Inflammatory macrophage treated with lipopolysaccharide for 4 hours (primary cell): ENCODE measurements at places on chromosomes 3 and 15.

GRCh38 chr3:150129166-150129565 is 158.5 kb upstream of the PFN2 start:
- DNase-seq = no peak

GRCh38 chr3:138861798-138862197 is 27.1 kb upstream of the PIK3CB start:
- peak; percentile 32 for DNase-seq

DNA sequence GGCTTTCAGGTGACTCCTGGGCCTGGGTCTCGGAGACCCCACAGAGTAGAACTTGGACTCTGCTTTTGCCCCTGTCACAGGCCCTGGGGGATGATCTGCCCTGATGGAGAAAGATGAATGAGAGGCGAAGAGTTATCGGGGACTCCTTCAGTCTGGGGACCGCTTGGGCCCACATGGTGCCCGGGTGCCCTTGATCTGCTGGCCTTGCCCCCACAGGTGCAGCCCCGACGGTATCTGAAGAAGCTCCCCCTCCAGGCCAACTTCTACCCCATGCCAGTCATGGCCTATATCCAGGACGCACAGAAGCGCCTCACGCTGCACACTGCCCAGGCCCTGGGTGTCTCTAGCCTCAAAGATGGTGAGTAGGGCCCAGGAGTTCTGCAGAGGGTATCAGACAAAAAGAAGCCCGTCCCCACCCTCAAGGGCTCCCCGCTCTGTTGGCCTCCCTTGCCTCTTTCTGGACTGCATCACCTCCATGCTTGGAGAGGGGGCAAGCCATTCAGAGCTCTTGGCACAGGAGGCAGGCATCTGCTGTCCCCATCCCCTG is 10.4 kb downstream of the MAN2A2 start:
- DNase-seq = no peak

GRCh38 chr15:29938361-29939335 is 116.4 kb upstream of the TJP1 start:
- DNase-seq = no peak

DNA sequence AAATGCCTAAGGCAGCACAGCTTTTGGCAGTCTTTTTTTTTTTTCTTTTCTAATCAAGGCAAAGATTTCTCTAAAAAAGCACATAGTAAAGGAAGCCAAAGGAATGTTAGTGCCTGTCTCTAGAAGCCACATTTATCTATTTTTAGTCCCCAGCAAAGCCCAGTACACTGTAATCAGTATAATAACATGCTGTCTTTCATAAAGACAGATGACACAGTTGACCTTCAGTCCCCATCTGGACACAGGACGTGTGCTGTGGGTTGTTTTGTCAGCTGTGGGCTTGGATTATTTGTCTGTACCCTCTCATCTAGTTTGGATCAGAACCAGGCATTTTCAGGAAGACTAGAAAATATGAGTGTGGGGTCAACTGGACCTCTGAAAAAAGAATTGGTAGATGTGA is 110.4 kb upstream of the CTNNB1 start:
- no peak for DNase-seq

DNA sequence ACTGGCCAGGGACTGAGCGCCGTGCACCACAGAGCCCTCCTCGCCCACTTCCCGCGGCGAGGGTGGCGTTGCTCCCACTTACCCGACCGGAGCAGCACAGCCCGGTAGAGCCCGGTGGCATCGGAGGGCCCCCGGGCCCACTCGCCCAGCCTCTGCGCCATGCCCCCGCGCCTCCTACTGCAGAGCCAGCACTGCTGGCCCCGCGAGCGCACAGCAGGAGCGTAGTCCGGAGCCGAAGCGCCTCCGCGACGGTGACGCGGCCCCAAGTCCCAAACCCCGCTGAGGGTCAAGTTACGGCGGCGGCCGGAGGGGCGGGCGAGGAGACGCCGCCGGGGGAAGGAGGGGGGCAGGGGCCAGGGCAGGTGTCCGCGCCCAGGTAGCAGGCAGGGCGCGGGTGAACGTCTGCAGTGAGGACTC is 9.6 kb upstream of the FAM107A start:
- no peak for DNase-seq

GRCh38 chr15:69979262-69979661 is 118.5 kb downstream of the TLE3 start:
- DNase-seq = peak; percentile 22

GRCh38 chr3:108887121-108887520 is 64.5 kb downstream of the TRAT1 start:
- no peak for DNase-seq

DNA sequence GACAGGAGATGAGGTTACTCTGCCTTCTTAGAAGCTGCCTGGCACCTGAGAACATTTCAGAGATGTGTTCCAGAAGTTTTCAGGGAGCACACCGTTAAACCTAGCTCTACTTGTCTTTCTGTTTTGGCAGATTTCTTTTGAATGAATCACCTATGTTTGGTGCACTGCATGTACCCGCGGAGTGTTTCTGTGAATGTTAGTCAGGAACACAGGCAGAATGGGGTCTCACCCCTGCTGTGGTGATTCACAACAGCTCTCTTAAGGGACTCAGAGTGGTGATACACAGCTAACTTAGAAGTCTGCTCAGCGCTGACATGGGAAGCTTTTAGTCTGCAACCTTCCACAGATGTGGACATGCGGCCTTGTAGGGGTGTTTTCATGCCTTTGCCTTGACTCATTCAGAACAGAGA is 24.0 kb downstream of the TSEN2 start:
- DNase-seq = no peak

GRCh38 chr3:82506204-82506603 is 744.8 kb upstream of the GBE1 start:
- DNase-seq = no peak

DNA sequence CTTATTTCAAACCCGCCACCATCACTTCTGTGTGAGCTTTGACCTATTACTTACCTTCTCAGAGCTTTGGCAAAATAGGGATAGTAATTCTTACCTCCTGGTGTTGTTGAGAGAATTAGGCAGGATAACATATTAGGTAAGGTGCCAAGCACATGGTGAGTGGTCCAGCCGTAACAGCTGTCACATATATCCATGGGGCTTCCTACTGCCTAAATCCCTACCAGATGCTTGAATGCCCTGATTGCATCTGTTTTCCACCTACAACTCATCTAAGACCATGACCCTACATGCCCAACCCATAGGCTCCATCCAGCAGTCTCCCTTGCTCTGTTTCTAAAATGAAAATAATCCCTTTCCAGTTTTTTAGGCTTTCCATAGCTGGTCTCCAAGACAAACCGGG is 162.3 kb upstream of the NR2E3 start:
- no peak for DNase-seq

- no peak for DNase-seq
These were observed 753.4 kb downstream of the FHIT start for GRCh38 chr3:60497902-60498301.

GRCh38 chr3:127817406-127817841 is 4.9 kb downstream of the MGLL start:
- no peak for DNase-seq

DNA sequence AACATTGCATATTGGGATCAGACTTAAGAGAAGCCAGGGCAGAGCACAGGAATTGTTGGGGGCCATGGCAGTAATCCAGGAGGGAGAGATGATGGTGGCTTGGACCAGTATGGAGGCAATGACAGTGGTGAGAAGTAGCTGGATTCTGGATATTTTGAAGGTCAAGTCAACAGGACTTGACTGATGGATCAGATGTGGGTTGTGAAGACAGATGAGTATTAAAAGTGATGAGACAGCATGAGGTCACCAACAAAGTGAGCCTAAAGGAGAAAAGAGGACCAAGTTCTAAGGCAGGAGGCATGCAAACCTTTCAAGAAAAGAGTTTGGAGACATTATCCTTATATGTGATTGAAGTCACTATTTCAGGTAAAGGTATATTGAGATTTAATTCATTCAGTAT is 56.6 kb upstream of the TIPARP start:
- no peak for DNase-seq

DNA sequence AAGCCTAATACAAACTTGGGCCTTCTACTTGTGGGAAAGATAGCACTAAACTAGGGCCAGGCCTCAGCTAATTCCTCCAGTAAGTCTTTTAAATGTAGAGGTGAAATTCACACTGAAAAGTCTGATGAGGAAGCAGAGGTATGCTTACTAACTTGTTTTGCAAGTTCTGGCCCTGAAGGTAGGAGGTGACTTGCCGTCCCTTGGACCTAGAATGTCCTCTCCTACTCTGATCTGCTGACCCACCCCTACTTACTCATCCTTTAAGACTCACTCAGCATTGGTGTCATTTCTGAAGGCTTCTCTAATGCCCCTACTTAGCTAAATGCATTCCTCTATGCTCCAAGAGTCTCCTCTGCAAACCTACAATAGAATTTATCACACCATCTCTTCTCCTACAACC is 19.4 kb downstream of the RIOX2 start:
- peak; percentile 14 for DNase-seq

DNA sequence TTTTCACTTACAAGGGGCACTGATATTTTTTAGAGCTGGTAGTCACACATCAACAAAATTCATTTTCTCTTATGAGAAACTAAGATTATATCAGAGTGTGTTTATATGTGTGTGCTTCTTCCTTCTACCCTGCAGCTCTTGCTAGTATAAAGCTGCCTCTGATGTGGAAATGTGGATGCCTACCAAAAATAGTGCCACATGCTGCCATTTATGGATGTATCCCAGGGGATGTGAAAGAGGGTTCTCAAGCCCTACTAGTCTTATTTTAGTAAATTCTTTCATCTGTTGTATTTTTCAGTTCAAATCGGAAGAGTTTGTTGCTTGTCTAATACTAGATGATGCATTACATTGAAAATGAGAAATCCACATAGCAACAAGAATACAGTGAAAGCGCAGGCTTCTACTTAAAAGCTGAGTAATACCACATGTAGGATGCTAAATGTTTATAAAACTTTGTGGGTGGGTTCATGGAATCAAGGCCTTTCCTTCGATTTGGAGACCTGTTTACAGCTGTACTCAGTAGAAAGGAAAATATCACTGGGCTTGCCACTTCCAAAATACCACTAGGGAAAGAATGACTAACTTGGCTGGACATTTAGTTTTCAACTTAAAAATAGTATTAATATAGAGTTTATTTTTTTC is 399.2 kb downstream of the EPHA3 start:
- no peak for DNase-seq

GRCh38 chr3:141114816-141115460 is 63.8 kb downstream of the SPSB4 start:
- no peak for DNase-seq

- DNase-seq = peak; percentile 80
These were observed 25.8 kb downstream of the USP4 start for GRCh38 chr3:49313896-49314688.

- peak; percentile 55 for DNase-seq
These were observed 90.7 kb downstream of the SCN11A start for GRCh38 chr3:38960953-38961622.

DNA sequence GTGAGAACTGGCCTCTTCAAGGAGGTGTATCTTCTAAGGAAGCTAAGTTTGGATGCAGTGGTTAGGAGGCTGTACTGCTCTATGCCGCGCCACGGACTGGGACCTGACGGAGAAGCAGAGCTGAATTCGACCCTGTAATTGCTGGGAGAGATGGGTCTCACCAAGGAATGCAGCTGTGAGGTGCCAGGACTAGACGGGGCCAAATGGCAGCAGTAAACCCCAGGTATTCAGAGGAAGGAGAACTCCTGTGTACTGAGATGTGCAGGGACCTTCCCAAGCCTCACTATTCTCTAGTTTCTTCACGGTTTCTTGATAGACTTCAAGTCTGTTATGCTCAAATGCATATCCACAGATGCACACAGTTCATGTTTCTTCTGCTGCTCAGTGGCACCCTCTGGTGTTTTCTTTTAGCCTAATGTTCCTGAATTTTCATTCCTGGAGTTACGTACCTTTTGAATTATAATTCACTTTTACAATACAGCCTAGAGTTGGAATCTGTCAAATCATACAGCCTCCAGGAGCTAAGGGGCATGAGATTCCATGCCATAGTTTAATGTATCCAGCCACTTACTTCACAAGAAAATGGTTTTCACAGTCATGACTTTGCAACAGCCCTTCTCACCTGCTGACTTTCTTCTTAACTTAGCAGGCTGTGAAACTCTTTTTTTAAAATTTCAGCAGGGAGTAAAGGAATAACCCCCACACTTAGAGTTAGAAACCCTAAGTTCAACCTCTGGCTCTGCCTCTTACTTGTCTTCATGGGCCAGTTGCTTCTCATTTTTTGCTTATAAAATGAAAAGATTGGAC is 61.8 kb downstream of the GLDN start:
- DNase-seq = peak; percentile 34

DNA sequence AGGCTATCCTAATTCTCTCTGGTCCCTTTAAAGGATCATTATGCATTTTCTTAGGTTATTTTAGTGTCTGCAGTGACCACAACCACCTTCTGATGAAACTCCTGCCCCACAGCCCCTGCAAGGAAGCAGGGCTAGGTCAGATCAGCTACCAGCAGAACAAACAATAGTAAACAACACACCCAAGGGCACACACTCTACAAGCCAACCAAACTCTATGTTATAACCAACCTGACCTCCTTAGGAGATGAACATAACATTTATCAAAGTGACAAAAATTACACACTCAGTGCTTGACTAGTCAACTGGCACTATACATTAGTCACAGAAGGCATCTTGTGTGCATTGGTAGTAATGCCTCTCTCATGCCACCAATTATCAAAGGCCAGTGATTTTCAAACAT is 17.3 kb downstream of the DENND6A start:
- DNase-seq = no peak

DNA sequence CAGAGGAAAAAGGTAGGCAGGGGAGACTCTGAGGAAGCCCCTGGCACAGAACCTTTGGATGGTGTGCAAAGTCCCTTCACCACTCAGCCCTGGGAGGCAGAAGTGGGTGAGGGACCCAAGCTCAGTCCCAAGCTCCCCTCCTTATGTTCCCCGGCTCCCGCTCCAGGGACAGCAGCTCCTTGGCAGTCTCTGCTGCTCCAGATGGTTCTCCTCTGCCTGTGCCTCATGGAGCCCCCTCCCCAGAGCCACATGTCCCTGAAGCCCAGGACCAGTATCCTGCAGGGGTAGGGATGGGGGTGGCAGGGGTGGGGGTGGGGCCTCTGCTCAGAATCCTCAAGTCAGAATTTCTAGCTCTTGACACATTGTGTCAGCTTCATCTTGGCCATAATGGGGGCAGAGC is 8.0 kb upstream of the CAMKV start:
- no peak for DNase-seq

DNA sequence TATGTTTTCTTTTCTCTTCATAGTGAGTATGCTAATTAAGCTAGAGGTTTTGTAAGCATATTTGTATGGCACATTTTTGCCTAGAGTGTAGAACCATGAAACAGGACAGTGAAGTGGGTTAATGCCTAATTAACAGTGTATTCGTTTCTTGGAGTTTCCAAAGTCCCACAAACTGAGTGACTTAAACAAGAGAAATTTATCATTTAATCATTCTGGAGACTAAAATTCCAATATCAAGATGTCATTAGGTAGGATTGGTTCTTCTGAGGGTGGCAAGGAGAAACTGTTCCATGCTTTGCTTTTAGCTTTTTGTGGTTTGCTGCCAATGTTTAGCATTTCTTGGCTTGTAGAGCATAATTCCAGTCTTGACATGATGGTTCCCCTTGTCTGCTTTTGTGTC is 734.2 kb downstream of the NAALADL2 start:
- no peak for DNase-seq

GRCh38 chr15:57053470-57053869 is 135.0 kb downstream of the TCF12 start:
- no peak for DNase-seq
